ENCODE measurements at places on chromosomes 4 and X.

DNA sequence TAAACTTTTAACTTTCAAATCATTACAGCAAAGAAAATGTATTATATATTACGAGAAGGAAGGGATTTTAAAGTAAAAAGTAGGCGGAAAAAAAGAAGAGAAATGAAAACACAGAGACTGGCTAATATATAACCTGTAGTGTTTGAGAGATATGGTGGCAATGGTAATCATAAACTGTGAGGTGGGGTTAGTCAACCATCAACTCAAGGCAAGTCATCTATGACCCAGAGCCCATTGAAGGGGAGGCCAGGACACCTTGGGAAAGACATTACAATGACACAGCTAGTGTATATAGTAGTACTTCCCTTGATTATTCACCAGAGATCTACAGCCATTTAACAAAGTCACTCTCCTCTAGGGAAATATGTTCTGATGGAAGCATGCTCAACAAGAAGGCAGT is 423.9 kb upstream of the PITX2 start:
- no peak for DNase-seq

DNA sequence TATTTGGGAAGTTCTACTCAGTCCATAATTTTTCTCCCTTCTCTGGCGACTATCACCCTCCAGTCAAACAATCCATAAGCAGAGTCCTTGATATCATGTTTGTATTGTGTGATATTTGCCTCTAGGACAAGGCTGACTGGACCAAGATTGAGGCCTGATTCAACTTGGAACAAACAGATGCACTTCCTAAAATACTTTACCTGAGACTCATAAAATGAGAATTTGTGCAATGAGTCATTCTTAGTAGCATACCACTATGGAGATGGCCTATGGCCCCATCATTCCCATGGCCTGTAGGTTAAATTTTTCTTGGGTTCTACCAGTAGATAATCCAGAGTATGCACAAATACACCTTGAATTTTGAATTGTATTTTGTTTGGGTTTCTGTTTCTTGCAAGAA is 74.2 kb upstream of the DMD start:
- no peak for DNase-seq

DNA sequence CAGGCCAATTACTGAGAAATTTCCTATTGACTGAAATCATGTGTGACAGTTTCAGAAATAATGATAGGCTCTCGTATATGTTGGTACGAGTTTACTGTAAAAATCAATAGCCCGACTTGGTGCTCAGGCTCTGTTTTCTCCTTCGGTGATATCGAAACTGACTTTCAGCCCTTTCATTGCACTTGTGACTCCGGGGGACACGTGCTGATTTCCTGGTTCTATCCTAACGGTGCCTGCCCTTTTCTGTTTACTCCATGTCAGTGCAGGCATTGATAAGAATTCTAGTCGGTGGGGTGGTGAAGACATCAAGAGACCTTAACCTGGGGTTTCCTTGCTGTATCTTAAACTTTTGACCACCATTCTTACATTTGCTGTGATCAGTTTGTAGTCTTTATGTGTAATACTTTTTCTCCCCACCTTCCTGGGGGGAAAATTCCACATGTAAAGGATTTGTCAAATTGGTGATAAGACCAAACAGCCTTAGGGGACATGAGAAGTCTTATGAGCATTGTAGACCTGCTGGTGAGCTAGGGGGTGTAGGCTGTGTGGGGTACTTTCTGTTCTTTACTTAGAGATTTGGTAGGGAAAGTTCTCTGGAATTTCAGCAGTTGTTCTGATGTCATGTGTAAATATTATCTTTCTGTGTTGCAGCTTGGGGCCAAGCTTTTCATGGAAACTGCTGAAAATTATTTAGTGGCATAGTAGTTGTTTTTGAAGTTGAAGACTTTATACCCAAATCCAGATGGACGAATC is 52.7 kb downstream of the TMEM131L start:
- no peak for DNase-seq

DNA sequence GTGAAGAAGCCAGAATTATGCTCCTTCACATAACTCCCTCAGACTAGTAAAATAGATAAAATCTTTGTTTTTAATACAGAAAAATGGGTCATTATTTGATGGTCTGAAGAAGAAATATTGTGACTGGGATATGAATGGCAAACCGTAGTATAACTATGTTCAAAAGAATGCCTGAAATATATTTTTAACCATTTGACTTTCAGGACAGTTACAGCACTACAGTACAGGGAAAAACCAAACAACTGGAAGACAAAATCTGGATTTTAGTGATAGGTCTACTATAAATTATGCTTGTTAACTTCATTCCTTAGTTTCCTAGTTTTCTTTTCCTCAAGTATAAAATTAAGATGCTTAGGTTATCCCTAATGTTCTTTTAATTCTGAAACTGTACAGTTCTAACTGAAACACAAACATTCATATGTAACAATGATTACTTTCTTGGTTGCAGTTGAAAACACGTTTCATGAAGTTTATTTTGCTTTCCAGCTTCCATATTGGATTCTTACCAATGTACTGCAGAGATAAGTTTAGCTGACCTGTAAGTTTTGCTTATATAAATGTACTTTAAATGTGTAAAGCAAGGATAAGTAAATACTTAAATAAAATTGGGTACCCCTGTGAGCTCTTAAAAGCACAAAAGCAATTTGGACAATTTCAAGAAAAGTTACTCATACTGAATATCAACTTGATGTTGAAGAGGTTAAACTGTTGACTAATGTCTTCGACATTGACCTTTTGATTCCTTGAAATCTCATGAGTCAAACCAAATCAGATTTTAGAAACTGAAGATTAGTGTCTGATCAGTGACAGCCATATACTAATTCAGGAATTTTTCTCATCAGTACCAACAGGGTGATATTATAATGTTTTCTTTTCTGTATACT is 895 bp downstream of the AFP start:
- no peak for DNase-seq

- no peak for DNase-seq
Measured at GRCh38 chrX:11949291-11949690, 189.0 kb upstream of the FRMPD4 start.

GRCh38 chr4:31947101-31947500 is 1226.9 kb downstream of the PCDH7 start:
- DNase-seq: no peak

DNA sequence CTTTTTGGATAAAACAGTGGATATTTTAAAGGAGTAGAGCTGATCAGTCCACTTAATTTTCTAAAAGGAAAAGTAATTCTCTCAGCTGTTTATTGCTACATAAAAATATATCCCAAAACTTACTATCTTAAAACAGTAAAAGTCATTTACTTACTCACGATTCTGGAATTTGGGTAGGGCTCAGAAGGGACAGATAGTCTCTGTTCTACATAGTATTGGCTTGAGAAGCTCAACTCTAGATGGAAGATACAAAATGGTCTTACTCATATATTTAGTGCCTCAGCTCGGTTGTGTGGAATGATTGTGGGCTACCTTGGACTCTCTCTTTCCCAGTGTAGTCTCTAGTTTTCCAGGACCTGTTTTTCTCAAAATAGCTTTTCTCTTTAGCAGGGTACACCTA is 691.5 kb upstream of the POU3F4 start:
- no peak for DNase-seq

Data from NCI-H1930 (cell line).